ENCODE measurements at places on chromosomes 2 and 18.

DNA sequence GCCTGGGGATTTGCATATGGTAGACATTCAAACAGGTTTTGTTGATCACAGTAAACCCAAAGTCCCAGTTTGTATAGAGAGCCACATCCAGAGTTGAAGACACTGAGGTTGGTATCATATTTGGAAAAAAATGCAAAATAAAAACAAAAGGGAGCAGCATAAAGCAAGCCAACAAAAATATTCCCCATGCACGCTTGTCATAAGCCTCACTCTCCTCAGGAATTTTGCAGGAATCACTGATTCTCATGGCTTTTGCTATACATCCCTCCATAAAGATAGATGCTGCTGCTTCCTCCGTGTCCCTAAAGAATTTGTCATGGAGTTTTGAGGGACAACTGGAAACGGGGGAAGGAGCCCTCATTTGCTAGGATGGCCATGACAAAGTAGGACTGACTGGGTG lies 108.8 kb upstream of the TCF4 start:
- DNase-seq = no peak

GRCh38 chr2:222399038-222399783 lies 25.1 kb upstream of the SGPP2 start:
- peak; percentile 93 for DNase-seq

- DNase-seq = no peak
These were observed 20.6 kb downstream of the TEX44 start for GRCh38 chr2:231613331-231613662.

GRCh38 chr2:240245706-240246105 lies 105.2 kb upstream of the OTOS start:
- DNase-seq = no peak

GRCh38 chr18:76988827-76989646 lies 143.5 kb downstream of the MBP start:
- no peak for DNase-seq

DNA sequence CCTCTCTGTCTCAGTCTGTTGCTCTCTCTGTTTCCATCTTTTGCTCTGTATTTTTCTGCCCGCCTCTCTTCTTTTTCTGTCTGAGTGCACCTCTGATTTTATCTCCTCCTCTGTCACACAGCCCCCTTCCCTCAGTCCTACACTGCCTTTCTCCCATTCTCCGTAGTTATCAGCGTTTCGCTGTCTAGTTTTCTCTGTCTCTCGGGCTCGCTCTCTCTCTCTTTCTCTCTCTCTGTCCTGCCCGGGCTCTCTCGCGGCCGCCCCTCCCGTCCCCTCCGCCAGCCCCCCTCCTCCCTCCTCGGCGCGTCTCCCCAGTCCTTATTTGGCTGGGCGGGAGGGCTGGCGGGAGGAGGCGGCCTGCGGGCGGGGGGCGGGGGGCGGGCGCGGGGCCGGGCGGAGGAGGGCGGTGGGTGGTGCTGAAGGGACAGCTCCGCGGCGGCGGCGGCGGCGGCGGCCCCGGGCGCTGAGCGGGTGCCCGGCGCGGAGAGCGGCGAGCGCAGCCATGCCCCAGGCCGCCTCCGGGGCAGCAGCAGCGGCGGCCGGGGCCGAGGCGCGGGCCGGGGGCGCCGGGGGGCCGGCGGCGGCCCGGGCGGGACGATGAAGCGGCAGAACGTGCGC lies at the start of gene KCNK3:
Gene KCNK3 (plus strand): TSS at position 444 of the 618 bp plus-strand sequence. CDS start 154 bp downstream, at position 598.
- no peak for DNase-seq

- no peak for DNase-seq
These were observed 24.1 kb downstream of the DYNC1I2 start for GRCh38 chr2:171711351-171711750.

DNA sequence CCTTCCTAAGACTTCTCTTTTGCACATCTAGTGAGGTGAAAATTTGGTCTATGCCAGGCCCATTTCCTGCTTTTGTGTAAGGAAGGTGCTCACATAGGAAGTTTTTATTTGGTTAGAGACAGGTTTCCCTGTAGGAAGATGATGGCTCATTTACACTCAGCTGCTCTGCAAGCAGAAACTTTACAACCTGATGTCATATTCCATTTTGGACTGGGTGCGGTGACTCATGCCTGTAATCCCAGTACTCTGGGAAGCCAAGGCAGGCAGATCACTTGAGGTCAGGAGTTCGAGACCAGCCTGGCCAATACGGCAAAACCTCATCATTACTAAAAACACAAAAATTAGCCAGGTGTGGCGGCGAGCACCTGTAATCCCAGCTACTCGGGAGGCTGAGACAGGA lies 35.8 kb downstream of the CASP10 start:
- DNase-seq = no peak

- DNase-seq = no peak
These were observed 118.9 kb downstream of the PXDN start for GRCh38 chr2:1625281-1626001.

DNA sequence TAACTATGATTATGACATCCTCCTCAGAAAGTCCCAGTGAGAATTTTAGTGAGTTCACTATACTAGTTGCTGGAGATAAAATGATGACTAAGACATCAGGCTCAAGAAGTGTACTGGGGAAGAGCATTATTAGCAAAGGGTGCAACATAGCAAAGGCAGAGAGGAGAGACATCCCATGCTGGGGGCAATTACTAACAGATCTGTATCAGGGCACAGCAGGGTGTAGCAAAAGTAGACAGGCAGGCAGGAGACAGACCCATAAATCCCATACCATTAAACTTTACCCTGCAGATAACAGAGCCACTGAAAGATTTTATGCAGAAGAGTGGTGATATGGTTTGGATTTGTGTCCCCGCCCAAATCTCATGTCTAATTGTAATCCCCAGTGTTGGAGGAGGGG lies 161.7 kb downstream of the SP3 start:
- no peak for DNase-seq

GRCh38 chr18:49834258-49834657 lies 20.9 kb upstream of the ACAA2 start:
- DNase-seq = no peak

DNA sequence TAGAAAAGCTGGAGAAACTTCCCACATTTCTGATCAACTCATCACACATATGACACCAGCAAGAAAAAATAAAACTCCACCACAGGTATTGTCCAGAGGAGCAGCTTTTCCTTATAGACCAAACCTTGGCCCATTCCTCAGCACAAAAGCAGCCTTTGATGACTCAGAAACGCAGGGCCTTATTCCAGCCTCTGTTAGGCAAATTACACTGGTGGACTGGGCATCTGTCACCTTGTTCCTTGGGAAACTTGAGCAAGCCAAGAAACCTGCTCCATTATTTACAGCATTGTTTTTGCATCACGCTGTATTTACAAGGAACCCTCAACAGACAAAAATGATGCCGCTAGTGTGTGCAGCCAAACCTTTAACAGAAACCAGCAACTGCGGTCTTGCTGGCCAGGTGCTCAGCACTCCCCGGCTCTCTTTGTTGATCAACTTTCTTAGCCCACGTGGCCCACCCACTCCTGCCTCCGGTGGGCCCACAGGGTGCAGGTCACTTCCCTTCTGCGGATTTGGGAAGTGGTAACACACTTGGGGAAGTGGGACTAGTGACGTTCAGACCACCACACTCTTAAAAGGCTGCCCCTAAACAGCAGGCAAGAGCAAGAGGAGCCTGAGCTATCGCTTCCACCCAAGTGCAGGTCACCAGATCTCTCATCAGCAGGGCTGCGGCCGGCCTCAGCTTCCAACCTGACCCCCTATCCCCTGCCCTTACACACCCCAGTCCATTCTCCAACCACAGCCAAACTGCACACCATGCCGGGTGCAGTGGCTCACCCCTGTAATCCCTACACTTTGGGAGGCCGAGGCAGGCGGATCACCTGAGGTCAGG lies 1.5 kb downstream of the AP1S3 start:
- no peak for DNase-seq

GRCh38 chr2:178863856-178864620 lies 56.8 kb upstream of the TTN start:
- DNase-seq = no peak

- no peak for DNase-seq
These were observed 161.9 kb upstream of the SKOR2 start for GRCh38 chr18:47413327-47413726.

DNA sequence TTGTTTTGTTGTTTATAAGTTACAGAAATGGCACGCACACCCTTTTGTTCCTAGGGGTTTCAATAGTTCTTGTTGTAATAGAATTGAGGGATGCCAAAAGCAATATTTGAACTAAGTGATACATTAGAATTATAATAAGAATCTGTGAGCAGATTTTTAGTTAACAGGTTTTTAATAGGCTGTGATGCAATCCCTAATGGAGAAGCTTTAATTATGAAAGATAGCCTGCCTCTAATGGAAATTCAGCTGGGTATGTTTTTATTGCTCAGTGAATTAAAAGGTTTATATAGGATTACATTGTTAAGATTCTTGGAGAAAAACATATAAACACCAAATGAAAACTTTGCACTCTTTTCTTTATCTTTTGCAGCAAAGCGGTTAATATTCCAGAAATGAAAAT lies 131.1 kb downstream of the PPP1R1C start:
- no peak for DNase-seq

GRCh38 chr2:45115181-45115580 lies 105.9 kb upstream of the SIX2 start:
- no peak for DNase-seq

GRCh38 chr2:64137567-64137966 lies 6.7 kb downstream of the PELI1 start:
- DNase-seq = no peak

GRCh38 chr18:57635003-57635822 lies 13.6 kb upstream of the NARS1 start:
- DNase-seq = no peak

DNA sequence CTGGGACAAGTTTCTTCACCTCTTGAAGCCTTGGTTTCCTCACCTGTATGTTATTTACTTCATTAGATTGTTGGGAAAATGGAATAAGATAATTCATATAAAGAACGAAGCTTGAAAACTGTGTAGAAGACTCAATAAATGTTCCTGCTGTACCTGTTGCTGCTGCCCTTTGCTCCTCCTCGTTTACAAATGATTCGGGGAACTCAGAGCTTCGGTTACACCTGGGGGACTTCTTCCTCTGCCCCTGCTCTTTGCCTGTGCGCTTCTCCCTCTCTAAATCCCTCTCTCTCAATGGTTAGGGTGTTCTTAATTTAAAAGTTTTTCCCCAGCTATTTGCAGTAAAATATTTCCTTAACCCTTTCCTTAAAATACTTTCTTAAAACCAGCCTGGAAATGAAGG lies 3.3 kb upstream of the RMDN2 start:
- no peak for DNase-seq

- no peak for DNase-seq
These were observed 181.2 kb upstream of the FSHR start for GRCh38 chr2:49335546-49335945.

GRCh38 chr2:26590508-26590907 lies 50.7 kb downstream of the CIB4 start:
- DNase-seq = no peak

GRCh38 chr2:241956521-241957110 lies 87.1 kb downstream of the RTP5 start:
- DNase-seq = no peak

DNA sequence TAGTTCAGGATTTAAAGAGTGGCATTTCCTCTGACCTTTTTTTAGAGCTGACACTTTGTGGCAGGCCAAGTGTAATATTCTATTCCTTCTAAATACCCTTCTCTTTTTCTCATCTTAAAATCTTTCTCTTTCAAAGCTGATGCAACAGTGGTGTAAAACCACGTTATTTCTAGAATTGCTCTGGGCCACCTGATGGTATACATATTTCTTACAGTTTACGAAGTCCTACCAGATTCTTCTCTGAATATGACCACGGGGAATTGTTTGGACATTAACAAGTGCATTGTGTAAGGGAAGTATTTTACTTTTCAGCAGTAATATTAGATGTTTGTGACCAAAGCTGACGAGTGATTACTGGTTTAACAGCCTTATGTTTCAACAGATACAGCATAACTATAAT lies 109.9 kb downstream of the PTPRM start:
- DNase-seq = no peak

- no peak for DNase-seq
These were observed 1.5 kb downstream of the MFSD6 start for GRCh38 chr2:190409616-190410015.

- DNase-seq = no peak
These were observed 161.5 kb downstream of the ZNF521 start for GRCh38 chr18:25190472-25190871.

- no peak for DNase-seq
These were observed 61.0 kb downstream of the SPP2 start for GRCh38 chr2:234111523-234111922.

DNA sequence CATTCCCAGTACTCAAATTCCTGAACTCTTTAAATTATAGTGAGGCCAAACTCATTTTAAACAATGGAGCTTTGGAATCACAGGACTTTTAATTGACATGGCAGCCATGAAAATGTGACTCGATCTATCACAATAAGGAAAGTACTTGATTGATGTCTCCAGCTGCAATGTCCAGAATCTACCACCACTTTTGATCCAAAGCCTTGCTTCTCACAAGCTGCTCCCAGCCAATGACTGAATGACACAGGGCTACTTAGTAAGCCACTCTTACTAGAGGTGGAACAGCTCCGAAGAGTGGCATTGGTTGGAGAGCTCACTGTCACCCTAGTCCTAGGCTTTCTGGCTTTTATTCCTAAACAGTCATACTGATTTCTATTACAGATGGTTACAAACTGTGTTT lies 270.1 kb downstream of the IRS1 start:
- no peak for DNase-seq

GRCh38 chr2:174716785-174717184 lies 47.5 kb downstream of the CHRNA1 start:
- no peak for DNase-seq

Measured in NCI-H1436 treated with DMSO at 0.1 percent for 48 hours (cell line).